BJ (cell line): ENCODE measurements at places on chromosomes 4 and X. TPM values are rescaled to one million over a fixed set of nuclear protein-coding genes. Genes with fewer than 3 reads are reported as not detected.

The PLS3 gene
- 67.7 and 165 TPM in 2 replicates for polyA plus RNA-seq

The TMSB4X gene
- polyA plus RNA-seq, result 2,469 and 4,277 TPM in 2 replicates

The TMSB15C gene
- polyA plus RNA-seq, result 1.2 and 2.4 TPM in 2 replicates

The GASK1B gene
- 4.9 and 11.6 TPM in 2 replicates for polyA plus RNA-seq

The GIMD1 gene
- not detected in 2 replicates for polyA plus RNA-seq

The TLR2 gene
- polyA plus RNA-seq, result 0.05 TPM in 1 of 2 replicates, not detected in the other

The C4orf36 gene
- polyA plus RNA-seq, result 3.0 and 3.1 TPM in 2 replicates

The SSX4 gene
- not detected in 2 replicates for polyA plus RNA-seq

The ATP2B3 gene
- 0.02 TPM in 1 of 2 replicates, not detected in the other for polyA plus RNA-seq

The MAGEA12 gene
- not detected in 2 replicates for polyA plus RNA-seq

The TAF7L gene
- polyA plus RNA-seq, result 0.13 and 0.22 TPM in 2 replicates

The MAGEC2 gene
- not detected in 2 replicates for polyA plus RNA-seq

The HPGDS gene
- polyA plus RNA-seq, result not detected in 2 replicates

The RAB40A gene
- 0.48 and 0.56 TPM in 2 replicates for polyA plus RNA-seq

The ASB11 gene
- polyA plus RNA-seq, result not detected in 2 replicates

The PPP1R2C gene
- polyA plus RNA-seq, result not detected in 2 replicates

The TMEM271 gene
- not detected in 2 replicates for polyA plus RNA-seq

The RS1 gene
- polyA plus RNA-seq, result not detected in 2 replicates

The VCX3B gene
- polyA plus RNA-seq, result not detected in 2 replicates

The MSL3 gene
- polyA plus RNA-seq, result 27.2 and 31.6 TPM in 2 replicates

The MAGEE2 gene
- not detected in 2 replicates for polyA plus RNA-seq

The MAGEB16 gene
- not detected in 2 replicates for polyA plus RNA-seq

The HNRNPH2 gene
- polyA plus RNA-seq, result 17.9 and 37.4 TPM in 2 replicates
